Activated CD4-positive, alpha-beta memory T cell treated with anti-CD3 and anti-CD28 coated beads for 36 hours (primary cell): ENCODE measurements at places on chromosomes 16 and 17. TPM values are rescaled to one million over a fixed set of nuclear protein-coding genes. Genes with fewer than 3 reads are reported as not detected.
A peak's percentile ranks its signal among the peaks of the same experiment; 100 is the strongest.

Gene IGSF6
- total RNA-seq: 0.14 TPM

DNA sequence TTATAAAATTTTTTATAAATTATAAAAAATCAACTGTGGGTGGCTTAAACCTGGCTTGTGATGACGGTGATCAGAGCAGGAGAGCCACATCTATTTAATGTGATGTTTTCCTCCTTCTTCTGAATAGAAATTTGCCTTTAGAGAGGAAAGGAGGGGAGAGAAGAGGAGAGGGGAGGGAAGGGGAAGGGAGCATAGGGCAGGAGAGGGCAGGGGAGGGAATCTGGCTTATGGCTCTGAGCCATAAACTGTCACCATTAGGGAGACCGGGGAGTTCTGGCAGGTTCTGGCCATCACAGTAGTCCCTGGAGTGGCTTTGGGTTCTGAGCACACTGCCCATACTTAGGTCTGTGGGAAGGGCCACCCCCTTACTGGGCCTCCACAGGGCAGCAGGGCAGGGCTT, 167.8 kb downstream of the ENGASE start:
- DNase-seq: no peak
- H3K4me3 ChIP-seq: no peak overlapping the region
- H3K27me3 ChIP-seq: peaks cover 2% of the 10 kb centered on the region
- H3K27ac ChIP-seq: no peak overlapping the region

GRCh38 chr17:79800325-79801155, 3.7 kb upstream of the CBX8 start:
- H3K27ac ChIP-seq: peak overlapping the region; percentile 7
- peaks cover 44% of the 10 kb centered on the region for H3K4me1 ChIP-seq
- H3K36me3 ChIP-seq: peaks cover 2% of the 10 kb centered on the region
- H3K4me3 ChIP-seq: peak overlapping the region; percentile 17
- peaks cover 49% of the 10 kb centered on the region for H3K27me3 ChIP-seq

DNA sequence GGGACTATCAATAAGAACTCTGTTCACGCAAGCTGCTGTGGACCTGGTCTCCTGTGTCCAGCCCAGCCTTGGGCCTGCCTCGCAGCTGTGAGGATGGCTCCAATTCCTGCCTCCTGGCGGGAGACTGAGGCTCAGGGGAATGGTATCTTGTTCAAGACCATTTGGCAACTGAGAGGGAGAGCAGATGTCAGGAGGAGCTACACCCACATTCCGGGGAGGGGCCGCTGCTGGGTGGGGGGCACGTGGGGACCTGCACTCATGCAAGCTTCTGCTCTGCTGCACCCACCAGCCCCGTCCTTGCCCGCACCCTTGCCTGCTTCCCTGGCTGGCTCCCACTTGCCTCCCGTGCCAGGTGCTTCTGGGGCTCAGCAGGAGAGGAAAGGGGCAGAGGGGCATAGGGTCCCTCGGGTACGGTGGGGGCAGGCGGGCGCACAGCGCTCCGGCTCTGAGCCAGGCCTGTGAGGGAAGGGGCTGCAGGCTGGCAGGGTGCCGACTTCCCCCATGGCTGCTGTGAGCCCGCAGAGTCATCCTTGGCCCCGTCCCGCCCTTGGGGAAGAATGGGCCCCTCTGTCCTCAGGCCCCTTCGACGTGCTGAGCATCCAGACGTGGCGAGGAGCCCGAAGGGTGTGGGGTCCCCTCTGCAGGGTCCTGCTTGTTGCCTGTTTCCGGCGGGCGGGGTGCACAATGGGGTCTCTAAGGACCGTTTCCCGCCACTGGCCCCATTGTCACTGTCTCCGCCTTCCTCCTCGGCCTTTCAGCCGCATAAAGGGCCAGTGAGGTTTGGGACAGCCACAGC, 2.7 kb downstream of the METRN start:
- peaks cover 7% of the 10 kb centered on the region for H3K27me3 ChIP-seq
- H3K4me3 ChIP-seq: no peak overlapping the region
- H3K36me3 ChIP-seq: no peaks in the 10 kb centered on the region
- peaks cover 19% of the 10 kb centered on the region for H3K4me1 ChIP-seq
- no peak overlapping the region for H3K27ac ChIP-seq

- H3K4me3 ChIP-seq: peak overlapping the region; percentile 59
- peaks cover 11% of the 10 kb centered on the region for H3K4me1 ChIP-seq
- DNase-seq: peak; percentile 66
- no peak overlapping the region for H3K27ac ChIP-seq
- peaks cover 68% of the 10 kb centered on the region for H3K27me3 ChIP-seq
These were observed 2.4 kb upstream of the FOXL1 start for GRCh38 chr16:86575754-86576557.

GRCh38 chr16:70470141-70470926, 15.9 kb downstream of the FCSK start:
- H3K4me3 ChIP-seq: no peak overlapping the region
- no peak overlapping the region for H3K27ac ChIP-seq
- H3K4me1 ChIP-seq: no peaks in the 10 kb centered on the region

- peak overlapping the region; percentile 69 for H3K27ac ChIP-seq
- H3K27me3 ChIP-seq: no peaks in the 10 kb centered on the region
- H3K4me1 ChIP-seq: peaks cover 42% of the 10 kb centered on the region
- H3K36me3 ChIP-seq: peaks cover 23% of the 10 kb centered on the region
These were observed 2.8 kb upstream of the SOCS1 start for GRCh38 chr16:11258553-11259492.
